MV-4-11 (cell line): ENCODE measurements at places on chromosomes 7 and 10.

DNA sequence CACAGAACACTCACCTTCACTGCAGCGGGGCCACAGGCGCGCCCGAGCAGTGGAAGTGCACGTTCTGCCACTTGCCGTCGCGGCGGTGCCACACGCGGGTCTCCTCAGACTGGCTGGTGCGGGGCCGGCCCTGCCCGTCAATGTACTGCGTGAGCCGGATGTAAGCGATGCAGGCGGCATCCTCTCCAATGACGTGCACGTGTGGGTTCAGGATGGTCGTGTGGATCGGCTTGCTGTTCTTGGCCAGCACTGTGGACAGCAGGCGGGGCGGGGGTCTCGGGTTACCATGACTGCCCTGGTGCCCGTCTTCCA is 19.2 kb downstream of the YKT6 start:
- DNase-seq, result no peak

DNA sequence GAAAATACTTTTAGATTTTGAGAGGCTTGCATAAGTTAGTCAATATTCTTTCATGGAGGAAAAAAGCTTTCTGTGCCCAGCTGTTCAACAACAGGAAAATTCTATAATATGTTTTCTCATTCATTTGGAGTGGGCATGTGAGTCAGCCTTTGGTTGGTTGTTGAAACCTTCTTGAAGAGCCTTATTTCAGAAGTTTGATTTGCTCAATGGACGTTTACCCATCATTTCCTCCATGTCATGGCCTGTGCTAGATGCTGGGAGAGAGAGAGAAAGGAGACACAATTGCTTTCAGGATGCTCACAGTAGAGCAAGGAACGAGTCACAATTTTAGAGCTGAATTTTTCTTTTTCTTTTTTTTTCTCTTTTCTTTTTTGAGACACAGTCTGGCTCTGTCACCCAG is 181.7 kb downstream of the PRKCQ start:
- peak; percentile 19 for DNase-seq

GRCh38 chr10:65952086-65952485 is 973.8 kb upstream of the LRRTM3 start:
- no peak for DNase-seq

DNA sequence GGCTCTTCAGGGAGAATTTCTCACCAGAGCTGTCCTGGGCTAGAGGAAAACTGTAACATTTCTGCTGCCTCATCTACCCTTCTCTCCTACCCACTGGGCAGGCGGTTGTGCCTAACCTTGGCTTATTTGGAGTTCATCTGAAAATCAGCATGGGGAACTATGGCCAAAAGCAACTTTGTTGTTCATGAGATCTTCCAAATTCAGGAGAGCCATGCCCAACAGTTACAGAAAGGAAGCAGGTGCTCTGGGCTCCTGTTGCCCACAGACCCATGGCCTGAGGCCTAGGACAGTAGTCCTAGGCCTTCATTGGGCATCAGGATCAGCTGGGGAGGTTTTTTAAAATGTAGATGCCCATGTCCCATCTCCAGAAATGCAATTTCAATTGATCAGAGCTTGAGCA is 85.2 kb downstream of the GRID1 start:
- DNase-seq, result no peak

- peak; percentile 18 for DNase-seq
Measured at GRCh38 chr10:29829776-29830175, 195.0 kb upstream of the SVIL start.

GRCh38 chr10:67550838-67551402 is 145.1 kb downstream of the CTNNA3 start:
- no peak for DNase-seq

DNA sequence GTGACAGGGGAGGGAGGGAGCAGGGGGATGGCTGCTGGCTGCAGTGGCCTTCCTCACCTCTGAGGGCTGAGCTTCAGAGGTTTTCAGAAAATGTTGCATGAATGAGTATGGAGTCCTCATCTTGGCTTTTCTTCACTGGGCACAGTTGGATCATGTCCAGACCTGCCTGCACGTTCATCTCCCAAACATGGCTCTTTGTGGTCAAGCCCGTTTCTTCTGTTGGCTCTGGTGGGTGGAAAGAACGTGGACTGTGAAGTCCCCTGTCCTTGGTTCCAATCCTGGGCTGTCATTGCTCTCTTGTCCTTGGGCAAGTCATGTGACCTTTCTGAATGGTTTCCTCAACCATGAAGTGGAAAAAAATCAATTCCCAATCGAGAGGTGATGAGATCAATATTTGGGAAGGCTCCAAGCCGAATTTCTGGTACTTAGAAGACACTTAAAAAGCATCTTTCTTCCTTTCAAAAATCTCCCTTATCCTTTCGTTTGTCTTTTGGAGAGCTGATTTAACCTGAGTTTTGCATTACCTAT is 34.5 kb downstream of the TSPAN14 start:
- DNase-seq, result peak; percentile 2

GRCh38 chr7:109864230-109864629 is 1226.7 kb upstream of the LRRN3 start:
- no peak for DNase-seq

DNA sequence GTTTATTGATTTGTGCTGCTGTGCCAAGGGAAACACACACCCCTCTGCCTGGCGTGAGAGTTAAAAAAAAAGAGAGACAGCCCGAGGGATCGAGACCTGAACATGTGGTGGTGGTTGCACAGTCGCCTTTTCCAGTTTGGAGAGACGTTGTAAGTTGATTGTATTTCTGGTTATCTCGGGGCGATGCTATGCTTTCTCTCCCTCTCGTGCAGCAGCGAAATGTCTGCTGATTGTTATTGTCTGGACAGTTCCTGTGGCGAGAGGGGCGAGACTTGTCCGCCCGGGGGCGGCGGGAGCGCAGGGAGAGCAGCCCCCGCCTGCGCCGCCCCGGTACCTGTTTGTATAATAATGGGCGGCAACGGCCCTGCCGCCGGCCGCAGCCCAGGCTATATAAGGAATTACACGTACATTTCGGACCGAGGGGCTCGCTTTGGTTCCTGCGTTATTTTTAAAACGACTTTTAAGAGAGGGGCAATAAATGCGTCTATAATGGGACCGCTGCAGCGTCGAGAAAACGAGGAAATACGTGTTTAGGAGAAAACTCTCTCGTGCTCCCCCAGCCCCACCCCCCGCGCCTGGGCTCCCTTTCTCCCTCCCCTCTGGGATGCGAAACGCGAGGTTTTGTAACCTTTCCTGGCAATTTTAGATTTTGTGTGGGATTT is 1.7 kb downstream of the ZEB1 start:
- DNase-seq, result no peak

GRCh38 chr10:68727146-68727545 is 6.1 kb downstream of the CCAR1 start:
- DNase-seq, result no peak

DNA sequence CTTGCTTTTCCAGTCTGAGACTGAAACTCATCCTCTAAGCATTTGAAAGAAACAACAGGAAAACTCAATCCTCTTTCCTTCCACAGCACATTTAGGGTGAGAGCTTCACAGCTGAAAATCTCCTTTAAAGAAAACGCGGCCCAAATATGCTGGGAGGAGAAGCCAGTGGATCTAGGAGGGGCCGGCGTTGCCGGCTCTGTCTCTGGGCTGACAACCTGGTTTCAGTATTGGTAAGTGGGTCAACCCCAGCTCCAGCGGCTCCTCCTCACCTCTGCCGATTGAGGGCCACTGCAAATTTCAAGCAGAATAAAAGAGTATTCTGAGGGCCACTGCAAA is 75.3 kb upstream of the CPXM2 start:
- no peak for DNase-seq
